Endothelial cell of umbilical vein (primary cell): ENCODE measurements at places on chromosomes 4 and X. TPM values are rescaled to one million over a fixed set of nuclear protein-coding genes. Genes with fewer than 3 reads are reported as not detected.

SHROOM3 gene
- 2.6 and 2.7 TPM in 2 replicates for polyA plus RNA-seq

DNA sequence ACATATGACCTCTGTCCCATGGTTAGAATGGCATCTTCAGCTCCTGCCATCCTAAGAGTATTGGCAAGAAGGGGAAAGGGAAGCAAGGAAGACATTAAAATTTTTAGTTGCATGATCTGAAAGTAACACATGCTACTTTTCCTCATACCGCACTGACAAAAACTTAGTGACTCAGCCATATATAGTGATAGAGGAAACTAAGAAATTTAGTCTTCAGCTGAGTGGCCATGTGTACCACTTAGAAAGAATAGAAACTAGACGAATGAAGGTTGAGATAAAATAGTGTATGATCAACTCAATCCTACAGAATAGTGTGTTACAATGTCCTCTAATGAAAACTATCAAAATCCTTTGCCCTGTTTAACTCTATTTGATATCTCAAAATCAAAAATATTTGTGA is 164.1 kb downstream of the PPP3CA start:
- no peak for DNase-seq

- no peak for DNase-seq
Measured at GRCh38 chr4:53912766-53913497, 151.5 kb downstream of the CHIC2 start.

AFM gene
- polyA plus RNA-seq: not detected in 2 replicates

- DNase-seq: no peak
Measured at GRCh38 chr4:47913861-47914219, 543 bp downstream of the NFXL1 start.

DNA sequence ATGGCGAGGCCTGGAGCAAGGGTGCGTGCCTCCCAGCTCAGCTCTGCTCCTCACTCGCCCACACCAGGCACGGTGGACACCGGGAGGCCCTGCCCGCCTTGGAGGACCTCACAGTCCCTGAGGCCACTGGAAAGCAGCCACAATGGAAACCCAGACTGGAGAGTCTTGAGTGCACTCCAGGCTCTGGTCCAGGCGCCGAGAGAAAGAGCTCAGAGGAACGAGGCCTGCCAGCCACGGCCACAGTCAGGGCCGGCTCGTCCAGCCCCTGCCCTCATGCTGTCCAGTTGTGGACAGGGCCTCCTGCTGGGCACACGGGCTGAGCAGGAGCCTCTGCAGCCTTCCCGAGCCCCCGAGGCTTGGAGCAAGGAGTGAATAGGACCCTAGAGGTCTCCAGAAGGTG is 53.3 kb upstream of the GRPEL1 start:
- DNase-seq: no peak

HSFX4 gene
- polyA plus RNA-seq: not detected in 2 replicates

- no peak for DNase-seq
Measured at GRCh38 chrX:8869812-8870211, 68.6 kb upstream of the FAM9A start.

AKAP4 gene
- polyA plus RNA-seq: not detected in 2 replicates

- peak; percentile 74 for DNase-seq
Measured at GRCh38 chr4:82833696-82834313, 35.2 kb upstream of the SCD5 start.

CDX4 gene
- not detected in 2 replicates for polyA plus RNA-seq

CFAP47 gene
- 0.06 TPM in 1 of 2 replicates, not detected in the other for polyA plus RNA-seq

- DNase-seq: no peak
Measured at GRCh38 chrX:45497290-45497689, 296.6 kb upstream of the DIPK2B start.

ATRX gene
- 19.5 and 23.5 TPM in 2 replicates for polyA plus RNA-seq

DNA sequence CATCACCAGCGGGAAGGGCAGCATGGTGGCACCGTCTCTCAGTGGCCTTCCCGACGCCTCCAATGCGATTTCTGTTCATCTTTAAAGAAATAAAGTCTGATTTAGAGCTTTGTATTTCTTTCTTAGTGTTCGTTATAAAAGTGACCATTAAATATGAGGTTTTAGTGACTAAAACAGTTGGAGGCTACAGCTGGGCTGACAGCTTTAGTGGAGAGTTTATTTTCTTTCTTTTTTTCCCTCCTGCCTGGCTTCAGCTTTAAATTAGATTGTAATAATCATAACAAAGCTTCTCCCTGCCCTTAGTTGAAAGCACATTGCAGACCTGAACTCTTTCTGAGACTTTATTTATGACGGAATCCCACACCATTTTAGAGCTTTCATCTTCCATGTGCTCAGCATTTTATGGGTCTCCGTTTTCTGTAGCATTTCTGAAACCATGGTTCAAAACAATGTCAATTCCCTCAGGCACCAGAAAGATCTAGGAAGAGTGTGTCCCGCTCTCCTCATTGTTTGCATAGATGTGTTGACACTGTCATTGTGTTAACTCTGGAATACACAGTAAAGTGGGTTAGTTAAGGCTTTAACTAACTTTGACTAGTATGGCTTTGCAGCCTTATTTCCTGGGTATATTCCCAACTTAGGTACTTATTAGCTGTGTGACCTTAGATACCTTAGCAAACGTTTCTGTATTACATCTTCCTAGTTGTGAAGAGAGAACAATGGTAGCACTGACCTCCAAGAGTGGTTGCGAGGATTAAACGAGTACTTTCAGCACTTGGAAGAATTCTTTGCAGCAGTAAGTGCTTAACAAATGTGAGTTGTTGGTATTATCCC is 97.4 kb upstream of the PGRMC2 start:
- no peak for DNase-seq

DNA sequence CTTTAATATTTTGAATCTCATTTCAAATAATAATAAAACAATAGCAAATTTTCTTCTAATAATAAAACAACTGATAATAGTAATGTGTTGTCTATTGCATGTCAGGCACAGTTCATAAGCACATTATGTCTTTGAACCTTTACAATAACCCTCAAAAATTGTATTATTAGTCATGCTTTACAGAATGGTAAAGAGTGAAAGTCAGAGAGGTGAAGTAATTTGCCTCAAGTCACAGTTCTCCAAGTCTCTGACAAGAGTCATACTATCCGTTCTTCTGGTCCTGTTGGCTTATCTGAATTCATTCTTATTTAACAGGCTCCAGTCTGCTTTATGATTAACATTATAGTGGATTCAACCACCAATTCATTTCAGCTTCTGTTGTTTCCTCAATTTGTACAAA is 313.0 kb downstream of the AFF2 start:
- DNase-seq: no peak

GRCh38 chr4:100428051-100428450 is 89.8 kb downstream of the EMCN start:
- peak; percentile 40 for DNase-seq

GRCh38 chr4:16687845-16688244 is 210.6 kb downstream of the LDB2 start:
- no peak for DNase-seq

PPAT gene
- 3.4 and 4.3 TPM in 2 replicates for polyA plus RNA-seq

- no peak for DNase-seq
Measured at GRCh38 chr4:101411926-101412325, 64.6 kb upstream of the PPP3CA start.

DNA sequence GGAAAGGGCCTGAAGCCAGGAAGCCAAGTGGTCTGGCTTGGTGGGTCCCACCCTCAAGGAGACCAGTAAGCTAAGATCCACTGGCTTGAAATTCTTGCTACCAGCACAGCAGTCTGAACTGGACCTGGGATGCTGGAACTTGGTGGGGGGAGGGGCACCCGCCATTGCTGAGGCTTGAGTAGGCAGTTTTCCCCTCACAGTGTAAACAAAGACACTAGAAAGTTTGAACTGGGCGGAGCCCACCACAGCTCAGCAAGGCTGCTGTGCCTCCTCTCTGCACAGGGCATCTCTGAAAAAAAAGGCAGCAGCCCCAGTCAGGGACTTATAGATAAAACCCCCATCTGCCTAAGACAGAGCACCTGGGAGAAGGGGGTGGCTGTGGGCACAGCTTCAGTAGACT is 63.1 kb downstream of the AFM start:
- DNase-seq: no peak

DNA sequence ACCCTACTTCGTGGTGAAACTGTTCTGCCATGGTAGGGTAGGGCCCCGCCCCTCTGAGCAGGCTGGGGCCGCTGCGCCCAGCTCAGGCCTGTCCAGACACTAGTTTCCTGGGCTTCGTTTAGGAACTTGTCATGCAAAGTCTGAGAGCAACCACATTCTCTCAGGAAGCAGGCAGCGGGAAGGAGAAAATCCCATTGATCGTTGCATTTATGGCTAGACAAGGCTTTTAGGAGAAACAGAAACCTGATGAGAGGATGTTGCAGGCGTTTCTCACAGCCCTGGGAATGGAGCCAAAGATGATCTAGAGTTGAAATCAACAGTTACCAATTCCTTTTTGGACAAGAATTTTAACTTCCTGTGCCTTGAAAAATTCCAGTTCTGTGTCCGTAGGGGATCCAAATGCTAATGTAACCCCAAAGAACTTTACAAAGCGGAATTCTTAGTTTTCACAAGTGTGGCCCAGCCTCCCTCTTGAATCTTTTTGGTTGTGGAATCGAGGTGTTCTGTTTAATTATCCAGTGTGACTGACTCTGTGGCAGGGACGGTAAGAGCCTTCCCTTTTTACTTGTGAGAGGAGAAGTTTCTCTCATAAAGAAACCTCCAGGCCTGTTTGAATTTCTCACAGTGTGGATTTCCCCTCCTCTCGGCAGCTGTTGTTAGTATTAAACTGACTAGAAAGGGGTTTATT is 4.5 kb upstream of the CXCL9 start:
- peak; percentile 40 for DNase-seq

GRCh38 chr4:102723511-102723910 is 37.3 kb downstream of the MANBA start:
- DNase-seq: no peak

CCDC149 gene
- polyA plus RNA-seq: 3.4 and 7.8 TPM in 2 replicates

GRCh38 chr4:189443341-189443740 is 497.3 kb upstream of the FRG1 start:
- no peak for DNase-seq

FHDC1 gene
- polyA plus RNA-seq: 0.03 and 0.06 TPM in 2 replicates

CABS1 gene
- polyA plus RNA-seq: not detected in 2 replicates

DNA sequence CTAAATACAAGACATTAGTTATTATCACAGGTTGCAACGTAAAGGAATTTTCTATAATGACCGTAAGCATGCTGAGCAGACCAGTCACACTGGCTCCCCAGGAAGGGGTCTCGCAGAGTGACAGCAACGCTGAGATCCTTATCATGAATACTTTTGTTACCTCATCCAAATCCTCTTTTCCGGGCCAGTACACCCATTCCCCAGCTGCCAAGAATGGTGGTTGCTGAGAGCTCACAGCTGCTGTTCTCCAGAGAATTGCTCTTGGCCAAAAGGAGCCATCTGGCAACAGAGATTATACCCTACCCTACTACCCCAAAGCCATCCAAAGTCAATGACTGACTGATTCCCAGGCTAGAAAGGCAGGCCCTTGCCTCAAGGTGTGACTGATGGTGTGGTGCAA is 91.6 kb downstream of the FUNDC1 start:
- DNase-seq: no peak

CCKAR gene
- not detected in 2 replicates for polyA plus RNA-seq

GRCh38 chr4:34950926-34951325 is 1293.4 kb downstream of the ARAP2 start:
- DNase-seq: no peak

MBNL3 gene
- 1.4 and 1.8 TPM in 2 replicates for polyA plus RNA-seq

GRCh38 chr4:95898226-95898625 is 58.3 kb downstream of the PDHA2 start:
- no peak for DNase-seq

BCLAF3 gene
- polyA plus RNA-seq: 0.40 and 5.1 TPM in 2 replicates

KLF3 gene
- 23.7 and 27.7 TPM in 2 replicates for polyA plus RNA-seq

SHROOM2 gene
- 3.7 and 3.8 TPM in 2 replicates for polyA plus RNA-seq

DNA sequence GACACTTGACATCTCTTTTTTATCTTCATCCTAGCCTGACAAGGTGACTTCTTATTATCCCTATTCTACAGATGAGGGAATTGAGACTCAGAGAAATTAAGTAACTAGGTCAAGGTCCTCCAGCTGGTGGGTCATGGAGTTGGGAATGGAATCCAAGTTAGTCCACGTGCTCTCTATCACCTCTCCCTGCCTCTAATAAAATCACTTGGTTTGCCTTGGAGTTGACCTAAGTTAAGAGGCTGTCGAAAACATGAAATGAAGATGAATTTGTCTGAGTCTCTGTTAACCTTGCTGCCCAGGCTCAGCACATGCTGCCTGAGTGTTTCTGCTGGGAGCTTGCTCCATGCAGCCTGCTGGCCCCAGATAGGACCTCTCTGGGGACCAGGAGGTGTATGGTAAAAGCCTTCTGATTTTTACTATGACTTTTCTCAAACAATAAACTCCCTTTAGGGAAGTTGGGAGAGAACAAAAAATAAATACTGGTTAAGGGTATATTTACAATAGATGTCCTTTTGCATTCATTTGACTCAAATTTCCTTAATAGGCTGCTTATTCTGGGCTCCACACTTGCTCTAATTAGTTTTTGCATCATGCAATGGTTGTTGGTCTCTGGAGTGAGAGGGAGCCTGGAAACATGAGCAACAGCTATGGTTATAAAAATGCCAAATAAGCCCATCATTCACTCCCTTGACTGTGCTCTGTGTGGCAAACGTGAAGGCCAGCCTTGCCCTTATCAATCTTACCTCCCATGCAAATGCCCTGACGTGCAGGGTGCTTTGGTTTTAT is 61.6 kb upstream of the DHX15 start:
- DNase-seq: no peak

GRCh38 chr4:118962540-118962939 is 73.9 kb downstream of the SYNPO2 start:
- DNase-seq: no peak

GRCh38 chr4:40301603-40302002 is 33.5 kb upstream of the CHRNA9 start:
- no peak for DNase-seq

GRCh38 chr4:119628281-119629141 is at the start of gene PDE5A:
PDE5A (minus strand) TSS chr4:119628804; CDS start chr4:119628671, 133 bp downstream.
- DNase-seq: peak; percentile 78

STPG2 gene
- not detected in 2 replicates for polyA plus RNA-seq

FAM9C gene
- not detected in 2 replicates for polyA plus RNA-seq

DNA sequence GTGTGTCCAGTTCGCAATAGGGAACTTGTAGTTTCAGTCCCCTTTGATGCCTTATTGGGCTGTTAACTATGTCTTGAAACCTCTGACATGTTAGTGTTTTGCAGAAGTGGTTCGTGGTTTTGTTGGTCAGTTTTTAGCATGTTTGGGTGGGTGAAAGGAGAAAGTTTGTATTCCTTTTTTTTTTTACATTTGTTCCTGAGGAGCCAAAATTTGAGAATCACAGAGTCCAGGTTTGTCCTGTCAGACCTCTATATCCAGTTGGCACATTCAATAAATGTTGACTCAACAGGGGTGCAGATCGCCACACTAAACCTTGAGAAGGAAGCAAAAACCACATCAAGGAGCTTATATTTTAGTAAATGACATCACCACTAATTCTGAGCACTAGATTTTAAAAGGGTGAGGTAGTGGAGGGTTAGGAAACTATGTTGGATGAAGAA is 26.2 kb downstream of the DLG3 start:
- DNase-seq: no peak

PGAM4 gene
- 0.12 and 0.18 TPM in 2 replicates for polyA plus RNA-seq

GRCh38 chr4:26856906-26857277 is 3.7 kb upstream of the STIM2 start:
- peak; percentile 6 for DNase-seq
